Osteoblast (primary cell): ENCODE measurements at places on chromosomes 2 and 18. TPM values are rescaled to one million over a fixed set of nuclear protein-coding genes. Genes with fewer than 3 reads are reported as not detected.

DNA sequence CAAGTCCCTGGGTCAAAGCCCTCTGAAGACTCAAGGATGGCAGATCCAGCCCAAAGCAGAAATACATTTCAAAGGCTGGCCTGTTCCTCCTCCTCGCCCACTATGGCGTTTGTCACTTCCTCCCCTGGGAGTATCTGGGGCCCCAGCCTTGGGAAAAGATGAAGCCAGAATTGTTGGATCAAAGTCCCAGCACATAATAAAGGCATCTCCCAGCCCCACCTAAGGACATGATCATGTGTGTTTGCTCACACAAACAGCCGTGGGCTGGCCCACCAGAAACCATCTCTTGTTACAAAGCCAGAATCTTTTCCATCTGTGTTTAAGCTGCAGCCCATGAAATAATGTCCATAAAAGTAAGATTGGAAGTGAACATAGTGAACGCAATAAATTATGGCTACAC, 50.1 kb upstream of the HAAO start:
- no peak for DNase-seq
- no peak overlapping the region for H3K4me3 ChIP-seq
- H3K27me3 ChIP-seq: no peaks in the 10 kb centered on the region
- no peaks in the 10 kb centered on the region for H3K36me3 ChIP-seq

GRCh38 chr2:211823886-211824479, 714.6 kb downstream of the ERBB4 start:
- H3K4me3 ChIP-seq: no peak overlapping the region
- H3K4me1 ChIP-seq: no peaks in the 10 kb centered on the region
- no peaks in the 10 kb centered on the region for H3K36me3 ChIP-seq
- DNase-seq: no peak
- no peak overlapping the region for H3K27ac ChIP-seq

DNA sequence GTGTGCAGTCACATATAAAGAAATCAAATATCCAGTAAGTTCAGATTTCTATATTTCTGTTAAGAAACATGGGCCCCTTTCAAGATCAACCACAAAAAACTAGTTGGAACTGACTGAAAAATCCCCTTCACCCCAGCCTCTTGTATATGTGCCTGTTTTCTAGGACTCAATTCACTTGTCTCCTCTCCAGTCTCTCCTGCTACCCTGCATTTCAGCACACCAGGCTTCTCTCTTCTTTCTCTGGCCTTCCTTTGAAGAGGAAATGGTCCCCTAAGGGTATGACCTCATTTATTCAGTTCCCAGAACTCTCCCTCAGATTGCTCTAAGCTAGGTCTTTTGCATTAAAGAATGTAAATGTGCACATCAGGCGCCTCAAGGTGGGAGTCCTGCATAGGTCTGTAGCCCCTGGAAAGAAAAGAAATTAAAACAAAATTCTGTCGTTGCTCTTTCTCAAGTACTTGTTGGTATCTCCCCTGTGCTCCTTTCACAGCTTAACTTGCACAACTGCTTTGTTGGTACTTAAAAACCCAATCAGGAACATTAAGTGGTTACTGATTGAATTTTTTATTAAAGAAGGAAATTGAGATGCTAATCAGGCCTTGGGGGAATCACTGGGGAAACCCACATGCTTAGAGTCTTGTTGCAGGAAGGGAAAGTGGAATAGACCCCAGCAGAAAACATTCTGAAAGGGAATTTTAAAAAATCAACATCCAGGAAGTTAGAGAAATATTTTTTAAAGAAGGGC, 278.4 kb downstream of the AGPS start:
- H3K4me1 ChIP-seq: no peaks in the 10 kb centered on the region
- no peaks in the 10 kb centered on the region for H3K36me3 ChIP-seq
- no peak for DNase-seq
- no peak overlapping the region for H3K27ac ChIP-seq

DNA sequence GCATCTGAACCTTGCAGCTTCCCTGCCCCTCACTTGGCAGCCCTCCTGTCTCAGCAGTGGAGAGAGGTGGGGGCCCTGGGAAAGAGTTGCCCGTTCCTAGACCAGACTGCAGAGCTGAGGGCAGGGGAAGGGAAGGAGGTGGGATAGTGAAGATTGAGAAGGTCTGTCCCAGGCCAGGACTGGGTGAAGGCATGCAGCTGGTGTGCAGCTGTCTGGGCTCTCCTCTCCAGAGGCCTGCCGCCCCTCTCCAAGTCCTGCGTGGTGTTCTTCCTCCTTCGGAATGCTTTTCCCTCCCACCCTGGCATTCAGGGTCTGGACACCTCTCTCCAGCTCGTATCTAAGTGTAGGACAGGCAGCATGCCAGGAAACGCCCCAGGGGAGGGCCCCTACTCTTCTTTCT, 323.5 kb downstream of the CELF4 start:
- H3K4me3 ChIP-seq: no peak overlapping the region
- peak; percentile 55 for DNase-seq
- no peaks in the 10 kb centered on the region for H3K36me3 ChIP-seq
- peaks cover 19% of the 10 kb centered on the region for H3K27me3 ChIP-seq

DNA sequence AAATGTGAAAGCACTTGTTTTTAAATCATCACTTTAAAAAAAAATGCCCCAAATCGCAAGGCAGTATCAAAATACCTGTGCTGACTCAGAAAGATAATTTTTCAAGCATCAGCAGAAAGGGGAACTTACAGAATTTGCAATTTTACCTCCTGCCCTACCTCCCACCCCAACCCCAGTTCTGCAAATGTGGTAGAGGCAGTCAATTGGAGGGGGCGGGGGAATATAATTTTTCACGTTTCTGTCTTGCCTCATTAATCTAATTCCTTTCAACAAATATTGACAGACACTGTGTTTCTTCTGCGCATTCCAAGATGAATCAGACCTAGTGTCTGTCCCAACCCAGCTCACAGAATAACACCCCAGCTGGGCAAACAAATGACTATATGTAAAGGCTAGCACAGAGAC, 76.8 kb downstream of the ALPK2 start:
- no peak overlapping the region for H3K27ac ChIP-seq
- no peaks in the 10 kb centered on the region for H3K27me3 ChIP-seq
- H3K4me3 ChIP-seq: no peak overlapping the region
- peaks cover 9% of the 10 kb centered on the region for H3K36me3 ChIP-seq
- DNase-seq: no peak

DNA sequence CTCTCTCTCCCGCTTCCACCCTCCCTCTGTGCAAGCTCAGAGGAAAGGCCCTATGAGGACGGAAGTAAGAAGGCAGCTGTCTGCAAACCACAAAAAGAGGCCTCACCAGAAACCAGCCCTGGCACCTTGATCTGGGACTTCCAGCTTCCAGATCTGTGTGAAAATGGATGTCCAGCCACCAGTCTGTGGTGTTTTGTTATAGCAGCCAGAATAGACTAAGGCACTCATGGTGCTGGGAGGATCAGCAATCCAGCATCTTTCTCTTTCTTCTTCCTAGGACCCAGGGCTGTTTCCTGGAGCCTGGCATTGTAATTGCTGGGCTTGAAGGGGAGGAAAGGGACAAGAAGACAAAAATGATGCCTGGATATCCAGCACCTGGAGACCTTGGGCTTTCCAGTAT, 122.5 kb downstream of the SOCS6 start:
- DNase-seq: no peak
- H3K36me3 ChIP-seq: no peaks in the 10 kb centered on the region
- H3K27me3 ChIP-seq: no peaks in the 10 kb centered on the region
- H3K4me3 ChIP-seq: no peak overlapping the region
- H3K4me1 ChIP-seq: no peaks in the 10 kb centered on the region

DNA sequence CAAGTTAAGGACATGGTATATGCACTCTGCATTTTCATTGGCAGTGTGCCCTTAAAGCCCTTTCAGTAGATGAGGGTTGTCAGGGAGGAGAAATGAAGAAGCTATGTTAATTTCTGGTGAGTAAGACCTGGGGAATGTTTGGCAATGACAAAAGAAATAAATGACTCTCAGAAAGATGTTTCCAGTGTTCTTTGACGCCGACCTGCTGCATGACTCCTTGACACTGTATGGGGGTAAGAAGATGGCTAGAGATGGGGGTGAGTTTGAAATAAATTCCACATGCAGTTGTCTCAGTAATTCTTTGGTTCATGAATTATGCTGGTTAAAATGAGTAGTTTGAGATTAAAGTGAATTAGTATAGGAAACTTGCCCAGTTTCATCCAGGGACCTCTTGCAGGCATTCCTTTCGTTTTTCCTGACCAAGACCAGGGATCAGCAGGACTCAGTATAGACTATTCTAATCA, 5.9 kb downstream of the CCDC121 start:
- H3K27me3 ChIP-seq: no peaks in the 10 kb centered on the region
- peak; percentile 90 for DNase-seq
- peak overlapping the region; percentile 35 for H3K27ac ChIP-seq
- peaks cover 29% of the 10 kb centered on the region for H3K4me1 ChIP-seq

- peak; percentile 89 for DNase-seq
- H3K27me3 ChIP-seq: peaks cover 11% of the 10 kb centered on the region
- H3K36me3 ChIP-seq: no peaks in the 10 kb centered on the region
- H3K27ac ChIP-seq: no peak overlapping the region
- H3K4me3 ChIP-seq: peak overlapping the region; percentile 18
These were observed 22.4 kb upstream of the TOGARAM2 start for GRCh38 chr2:28958689-28959088.

DNA sequence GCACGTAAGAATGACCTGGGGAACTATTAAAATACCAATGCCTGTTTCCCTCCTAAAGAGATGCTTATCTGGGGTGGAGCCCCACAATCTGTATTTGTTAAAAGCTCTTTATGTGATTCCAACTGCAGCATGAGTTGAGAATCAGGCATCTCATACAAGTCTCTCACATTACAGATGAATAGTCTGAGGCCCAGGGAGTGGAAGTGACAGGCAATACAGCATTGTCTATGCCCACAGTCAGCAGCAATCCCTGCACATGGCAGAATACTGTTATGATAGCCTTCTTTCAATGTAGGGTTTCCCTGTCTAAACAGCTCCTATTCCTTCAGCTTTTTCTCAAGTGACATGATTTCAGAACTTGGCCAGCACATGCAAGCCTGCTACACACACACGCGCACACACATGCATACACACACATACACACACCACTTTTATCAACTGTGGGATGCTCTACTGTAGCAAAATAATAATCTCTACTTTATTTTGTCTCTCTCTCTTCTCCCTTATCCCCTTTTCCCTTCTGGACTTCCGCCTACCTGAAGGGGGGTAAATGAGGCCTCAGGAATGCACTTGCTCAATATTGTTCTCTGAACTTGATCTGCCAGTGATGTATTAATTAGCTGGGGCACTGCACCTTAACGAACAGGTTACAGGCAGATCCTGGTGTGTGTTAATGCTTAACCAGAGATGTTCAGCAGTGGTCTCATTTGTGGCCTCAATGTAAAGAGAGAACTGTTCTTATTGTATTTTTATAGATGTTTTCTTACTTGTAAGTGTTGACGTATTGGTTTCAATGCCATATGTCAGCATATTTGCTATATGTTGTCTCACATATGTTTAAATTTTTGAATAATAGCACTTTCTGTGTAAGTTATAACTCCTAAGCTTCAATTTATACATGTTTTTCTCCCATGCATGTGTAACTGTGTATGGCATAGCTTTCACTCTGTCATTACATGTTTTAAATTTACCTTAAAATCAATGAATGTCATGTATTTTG, 116.0 kb downstream of the SETBP1 start:
- no peaks in the 10 kb centered on the region for H3K4me1 ChIP-seq
- H3K4me3 ChIP-seq: no peak overlapping the region
- H3K36me3 ChIP-seq: no peaks in the 10 kb centered on the region
- H3K27ac ChIP-seq: no peak overlapping the region
- no peaks in the 10 kb centered on the region for H3K27me3 ChIP-seq

Gene L3MBTL4
- total RNA-seq: 0.36 and 0.88 TPM in 2 replicates

Gene LIPG
- 2.2 and 3.5 TPM in 2 replicates for total RNA-seq
